GM23248 (cell line): ENCODE measurements at places on chromosomes 1 and 21.

DNA sequence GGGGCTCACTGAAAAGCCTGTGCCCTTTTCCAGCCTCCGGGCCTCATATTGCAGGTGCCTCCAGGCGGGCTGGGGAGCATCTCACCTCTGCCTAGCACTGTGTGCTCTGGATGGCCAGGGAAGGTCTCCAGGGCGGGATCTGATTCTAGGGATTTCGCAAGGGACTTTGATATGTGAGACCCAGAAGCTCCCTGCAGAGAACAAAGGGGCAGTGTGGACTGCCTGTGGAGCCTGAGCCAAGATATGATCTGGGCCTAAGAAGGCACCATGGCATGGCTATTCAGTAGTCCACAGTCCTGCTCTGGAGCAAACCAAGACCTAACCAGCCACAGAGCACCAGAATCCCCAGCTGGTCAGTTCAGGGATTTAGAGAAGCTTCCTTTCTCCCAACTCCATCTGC, 157.2 kb downstream of the ST6GALNAC5 start:
- no peak for DNase-seq

DNA sequence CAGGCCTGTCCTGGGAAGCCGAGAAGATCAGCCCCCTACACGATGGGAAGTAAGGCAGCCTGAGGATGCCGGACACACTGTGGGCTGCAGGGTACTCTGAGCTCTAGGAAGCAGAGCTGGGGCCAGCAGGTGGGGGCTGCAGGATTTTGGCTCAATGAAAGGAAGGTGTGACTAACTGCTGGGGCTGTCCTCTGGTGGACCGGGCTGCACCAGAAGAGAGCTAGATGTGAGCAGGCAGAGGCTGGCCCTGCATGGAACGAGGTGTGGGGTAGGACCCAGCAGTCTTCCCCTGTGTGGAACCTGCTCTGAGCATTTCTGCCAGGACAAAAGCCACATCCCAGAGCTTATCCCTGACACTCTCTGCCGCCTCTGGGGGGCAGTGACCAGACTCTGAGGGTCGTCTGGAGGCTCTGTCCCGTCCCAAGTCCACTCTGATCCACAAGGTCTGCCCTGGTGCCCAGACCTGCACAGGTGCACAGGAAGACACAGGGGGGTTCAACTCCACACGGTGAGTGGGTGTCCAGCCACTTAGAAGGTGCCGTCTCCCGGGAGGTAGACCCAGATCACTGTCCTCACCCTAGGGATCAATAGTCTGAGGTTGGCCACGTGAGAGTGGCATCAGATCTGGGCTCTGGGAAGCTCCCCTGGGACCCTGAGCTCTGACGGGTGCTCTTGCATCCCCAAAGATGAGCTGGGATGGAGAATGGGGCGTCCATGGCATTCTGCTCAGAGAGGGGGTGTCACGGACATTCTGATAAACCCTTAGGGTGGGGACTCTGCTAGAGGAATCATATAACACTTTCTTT, 187.6 kb upstream of the VAMP3 start:
- no peak for DNase-seq

DNA sequence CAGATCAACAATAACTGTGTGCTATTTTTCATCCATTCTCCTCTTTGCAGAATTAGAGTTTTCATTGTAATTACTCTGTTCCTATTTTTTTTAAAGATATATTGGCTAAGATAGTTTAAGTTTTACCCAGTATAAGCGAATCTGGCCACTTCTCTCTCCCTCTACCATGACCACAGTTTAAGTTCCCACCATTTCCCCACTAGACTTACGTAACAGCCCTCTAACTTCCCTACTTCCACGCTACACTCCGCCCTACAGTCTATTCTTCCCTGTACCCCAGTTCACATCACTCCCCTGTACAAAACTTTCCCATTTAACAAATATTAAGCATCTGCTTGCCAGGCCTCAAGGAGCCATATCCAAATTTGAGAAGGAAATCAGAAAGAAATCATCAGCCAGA, 16.5 kb downstream of the CTSK start:
- DNase-seq = no peak

GRCh38 chr1:206117151-206117948, at the start of gene AVPR1B:
Gene AVPR1B (minus strand): TSS chr1:206117388. CDS start chr1:206116890, 498 bp downstream.
- DNase-seq = peak; percentile 68

DNA sequence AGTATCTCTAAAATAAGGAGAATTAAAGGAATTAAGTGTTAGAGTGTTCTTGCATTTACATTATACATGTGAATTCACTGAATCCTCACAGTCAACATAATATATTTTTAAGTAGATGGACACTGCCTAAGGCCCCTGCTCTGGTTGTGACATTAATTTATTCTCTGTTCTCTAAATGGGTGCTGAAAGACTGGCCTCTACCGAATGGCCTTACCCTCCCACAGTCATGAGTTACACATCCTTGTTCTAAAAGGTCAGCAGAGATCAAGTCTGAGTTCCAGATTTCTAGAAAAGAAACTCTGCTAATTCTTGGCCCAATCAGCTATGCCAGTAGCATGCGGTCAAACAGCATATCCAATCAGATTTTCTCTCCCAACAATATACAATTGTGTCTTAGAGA, 193.2 kb downstream of the TM2D1 start:
- no peak for DNase-seq

GRCh38 chr1:91851130-91852010, 34.6 kb downstream of the TGFBR3 start:
- DNase-seq = peak; percentile 86

GRCh38 chr1:231417513-231417912, 4.6 kb downstream of the EGLN1 start:
- DNase-seq = no peak

- no peak for DNase-seq
Measured at GRCh38 chr21:35291973-35292627, 243.0 kb upstream of the RUNX1 start.

GRCh38 chr1:105210747-105211146, 1461.0 kb downstream of the AMY1C start:
- no peak for DNase-seq

DNA sequence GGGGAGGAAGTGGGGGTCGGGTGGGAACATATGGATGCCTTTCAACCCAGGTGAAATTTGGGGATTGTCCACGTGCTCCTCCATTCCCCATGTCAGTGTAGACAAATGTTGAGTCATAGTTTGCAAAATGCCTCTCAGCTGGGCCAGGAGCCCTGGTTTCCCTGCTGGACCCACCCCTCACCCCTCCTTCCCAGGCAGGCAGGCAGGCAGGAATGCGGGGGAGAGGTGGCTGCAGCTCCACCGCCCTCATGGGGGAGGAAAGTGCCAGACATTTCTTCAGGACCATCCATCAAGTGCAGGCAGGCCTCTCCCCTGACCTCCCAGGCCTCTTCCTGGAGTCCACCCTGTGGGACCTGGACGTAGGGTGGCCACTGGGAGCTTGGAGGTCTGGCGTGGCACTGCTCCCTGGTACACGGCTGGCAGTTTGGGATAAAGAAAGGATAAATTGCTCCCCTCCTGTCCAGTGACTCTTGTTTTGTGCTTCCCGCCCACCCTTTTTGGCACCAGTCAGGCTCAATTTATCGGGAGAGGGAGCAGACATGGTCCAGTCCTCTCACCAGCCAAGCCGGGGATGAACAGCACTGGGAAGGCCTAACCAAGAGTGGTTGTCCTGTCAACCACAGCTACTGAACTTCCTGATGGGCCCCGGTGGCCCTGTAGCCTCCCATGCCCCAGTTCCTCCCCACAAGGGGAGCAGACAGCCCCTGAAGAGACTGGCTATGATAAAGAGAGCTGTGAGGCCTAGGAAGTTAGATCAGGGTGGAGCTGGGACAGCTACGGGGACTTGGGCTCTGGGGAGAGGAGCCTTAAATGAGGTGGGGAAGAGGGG, 18.9 kb downstream of the NPR1 start:
- peak; percentile 51 for DNase-seq
